Activated naive CD8-positive, alpha-beta T cell treated with anti-CD3 and anti-CD28 coated beads, Interleukin-2, amount 10 ng/mL, durations not matched to agents 7 days and 5 days (primary cell): ENCODE measurements at places on chromosomes 13 and 19. TPM values are rescaled to one million over a fixed set of nuclear protein-coding genes. Genes with fewer than 3 reads are reported as not detected.

Gene CYP2F1
- not detected for total RNA-seq

Gene PCDH17
- total RNA-seq = not detected

Gene ZDHHC20
- 78.9 TPM for total RNA-seq

Gene FUT6
- 0.75 TPM for total RNA-seq

- no peaks in the 10 kb centered on the region for H3K4me1 ChIP-seq
- H3K27me3 ChIP-seq = peaks cover 2% of the 10 kb centered on the region
- no peak for DNase-seq
- H3K4me3 ChIP-seq = no peak overlapping the region
- H3K27ac ChIP-seq = no peak overlapping the region
Observed at GRCh38 chr13:73131247-73131646, 72.4 kb downstream of the KLF5 start.

DNA sequence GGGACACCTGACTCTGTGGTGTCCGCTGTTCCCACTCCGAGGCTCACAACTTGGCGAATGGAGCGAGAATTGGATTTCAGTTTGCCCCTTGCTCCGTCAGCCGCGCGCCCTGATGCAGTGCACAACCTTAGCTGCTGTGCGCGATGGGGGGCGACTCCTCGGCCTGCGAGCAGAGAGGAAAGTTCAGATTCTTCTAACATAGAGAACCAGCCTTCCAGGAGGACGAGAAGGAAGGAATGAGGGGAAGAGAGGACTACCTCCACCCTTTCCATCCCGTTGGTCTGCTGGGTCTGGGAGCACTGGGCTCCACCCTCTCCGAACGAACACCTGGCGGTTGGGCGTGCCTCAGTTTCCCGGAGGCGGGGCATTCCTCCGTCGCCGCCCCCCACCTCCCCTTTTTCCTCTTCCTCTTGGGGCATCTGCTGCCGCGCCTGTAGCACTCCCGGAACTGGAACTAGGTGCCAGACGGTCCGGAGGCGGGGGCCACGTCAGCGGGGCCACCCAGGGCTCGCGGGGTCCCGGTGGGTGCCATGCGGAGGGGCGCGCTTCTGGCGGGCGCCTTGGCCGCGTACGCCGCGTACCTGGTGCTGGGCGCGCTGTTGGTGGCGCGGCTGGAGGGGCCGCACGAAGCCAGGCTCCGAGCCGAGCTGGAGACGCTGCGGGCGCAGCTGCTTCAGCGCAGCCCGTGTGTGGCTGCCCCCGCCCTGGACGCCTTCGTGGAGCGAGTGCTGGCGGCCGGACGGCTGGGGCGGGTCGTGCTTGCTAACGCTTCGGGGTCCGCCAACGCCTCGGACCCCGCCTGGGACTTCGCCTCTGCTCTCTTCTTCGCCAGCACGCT, at the start of gene KCNK6:
TSS of gene KCNK6 (plus strand) at position 425 of the 838 bp plus-strand sequence. CDS start at position 531, 106 bp downstream.
- peak within 1 kb of the TSS; percentile 73 for H3K27ac ChIP-seq
- peaks cover 6% of the 10 kb centered on the region for H3K36me3 ChIP-seq
- peaks cover 45% of the 10 kb centered on the region for H3K4me1 ChIP-seq
- peak within 1 kb of the TSS; percentile 88 for H3K4me3 ChIP-seq
- peak; percentile 69 for DNase-seq

DNA sequence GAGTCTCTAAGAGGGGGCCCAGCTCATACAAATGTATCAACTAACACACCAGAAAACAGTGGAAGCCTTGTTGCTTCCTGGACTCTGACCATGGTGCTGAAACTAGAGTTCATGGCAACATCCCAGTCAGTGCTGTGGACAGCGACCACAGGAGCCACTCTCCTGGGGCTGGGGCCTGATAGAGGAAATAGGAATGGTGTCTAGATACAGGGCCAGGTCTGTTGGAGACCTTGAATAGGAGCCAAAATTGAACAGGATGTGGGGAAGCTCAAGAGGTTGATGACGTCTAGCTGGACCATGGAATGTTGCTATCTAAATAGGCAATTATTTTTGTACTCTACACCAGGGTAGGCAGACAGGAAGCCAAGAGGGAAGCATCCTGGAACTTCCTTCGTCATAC, 21.7 kb downstream of the LILRB4 start:
- no peak for DNase-seq
- no peak overlapping the region for H3K27ac ChIP-seq
- H3K36me3 ChIP-seq = no peaks in the 10 kb centered on the region
- H3K27me3 ChIP-seq = peaks cover 16% of the 10 kb centered on the region

DNA sequence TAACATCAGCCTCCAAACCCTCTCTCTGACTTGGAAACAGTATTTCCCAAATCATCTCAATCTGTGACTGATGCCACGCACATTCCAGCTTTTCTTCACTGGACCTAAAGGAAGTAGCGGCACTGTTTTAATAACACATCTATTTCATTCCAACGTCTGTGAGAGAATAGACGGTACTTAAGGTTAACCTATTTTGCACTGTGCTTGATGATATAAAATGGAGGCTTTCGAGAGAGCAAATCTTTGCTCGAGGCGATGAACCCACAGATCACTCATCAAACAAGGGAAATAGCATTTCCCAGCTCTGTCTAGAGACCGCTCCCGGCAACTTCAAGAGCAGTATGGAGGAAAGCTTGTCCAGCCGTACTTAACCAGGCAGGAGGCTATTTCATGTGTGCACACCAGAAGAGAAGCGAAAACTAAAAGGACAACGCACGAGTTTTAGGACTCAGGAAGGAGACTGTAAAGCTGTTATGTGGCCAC, 2.9 kb downstream of the UBL3 start:
- H3K4me1 ChIP-seq = peaks cover 21% of the 10 kb centered on the region
- peak overlapping the region; percentile 95 for H3K4me3 ChIP-seq
- no peaks in the 10 kb centered on the region for H3K36me3 ChIP-seq
- H3K27ac ChIP-seq = peak overlapping the region; percentile 90

- H3K27ac ChIP-seq = no peak overlapping the region
- no peak overlapping the region for H3K4me3 ChIP-seq
- peaks cover 15% of the 10 kb centered on the region for H3K4me1 ChIP-seq
- no peaks in the 10 kb centered on the region for H3K27me3 ChIP-seq
Observed at GRCh38 chr13:110518571-110518970, 43.0 kb downstream of the RAB20 start.

GRCh38 chr13:94228763-94229162, 250.7 kb downstream of the DCT start:
- no peak overlapping the region for H3K27ac ChIP-seq
- H3K4me1 ChIP-seq = no peaks in the 10 kb centered on the region
- H3K4me3 ChIP-seq = no peak overlapping the region
- peaks cover 3% of the 10 kb centered on the region for H3K27me3 ChIP-seq
- H3K36me3 ChIP-seq = no peaks in the 10 kb centered on the region
- no peak for DNase-seq

GRCh38 chr19:49469828-49470614, 4.0 kb upstream of the FLT3LG start:
- no peaks in the 10 kb centered on the region for H3K27me3 ChIP-seq
- H3K4me3 ChIP-seq = peak overlapping the region; percentile 58
- H3K4me1 ChIP-seq = peaks cover 37% of the 10 kb centered on the region

- no peaks in the 10 kb centered on the region for H3K36me3 ChIP-seq
- H3K27me3 ChIP-seq = no peaks in the 10 kb centered on the region
- H3K4me3 ChIP-seq = no peak overlapping the region
Observed at GRCh38 chr13:86562866-86563265, 763.6 kb upstream of the SLITRK6 start.

DNA sequence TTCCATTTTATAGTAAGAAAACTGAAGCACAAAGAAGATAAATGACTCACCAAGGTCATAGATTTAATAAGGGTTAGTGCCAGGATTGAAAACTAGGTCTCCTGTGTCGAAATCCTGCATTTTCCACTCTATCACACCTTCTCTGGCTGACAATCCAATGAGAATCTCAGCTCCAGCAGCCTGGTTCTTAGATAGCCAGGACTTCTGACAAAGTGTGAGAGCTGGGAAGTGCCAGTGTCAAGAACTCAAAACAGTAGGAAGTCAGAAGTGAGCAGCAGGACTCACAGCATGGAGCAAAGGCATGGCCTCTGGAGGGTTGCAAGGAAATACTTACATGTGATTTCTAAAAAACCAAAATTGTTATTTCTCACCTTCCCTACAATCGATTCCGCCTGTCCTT, 24.3 kb downstream of the KCTD12 start:
- DNase-seq = no peak
- H3K27me3 ChIP-seq = peaks cover 13% of the 10 kb centered on the region
- no peaks in the 10 kb centered on the region for H3K4me1 ChIP-seq
- no peak overlapping the region for H3K27ac ChIP-seq
- peaks cover 1% of the 10 kb centered on the region for H3K36me3 ChIP-seq
- H3K4me3 ChIP-seq = no peak overlapping the region

DNA sequence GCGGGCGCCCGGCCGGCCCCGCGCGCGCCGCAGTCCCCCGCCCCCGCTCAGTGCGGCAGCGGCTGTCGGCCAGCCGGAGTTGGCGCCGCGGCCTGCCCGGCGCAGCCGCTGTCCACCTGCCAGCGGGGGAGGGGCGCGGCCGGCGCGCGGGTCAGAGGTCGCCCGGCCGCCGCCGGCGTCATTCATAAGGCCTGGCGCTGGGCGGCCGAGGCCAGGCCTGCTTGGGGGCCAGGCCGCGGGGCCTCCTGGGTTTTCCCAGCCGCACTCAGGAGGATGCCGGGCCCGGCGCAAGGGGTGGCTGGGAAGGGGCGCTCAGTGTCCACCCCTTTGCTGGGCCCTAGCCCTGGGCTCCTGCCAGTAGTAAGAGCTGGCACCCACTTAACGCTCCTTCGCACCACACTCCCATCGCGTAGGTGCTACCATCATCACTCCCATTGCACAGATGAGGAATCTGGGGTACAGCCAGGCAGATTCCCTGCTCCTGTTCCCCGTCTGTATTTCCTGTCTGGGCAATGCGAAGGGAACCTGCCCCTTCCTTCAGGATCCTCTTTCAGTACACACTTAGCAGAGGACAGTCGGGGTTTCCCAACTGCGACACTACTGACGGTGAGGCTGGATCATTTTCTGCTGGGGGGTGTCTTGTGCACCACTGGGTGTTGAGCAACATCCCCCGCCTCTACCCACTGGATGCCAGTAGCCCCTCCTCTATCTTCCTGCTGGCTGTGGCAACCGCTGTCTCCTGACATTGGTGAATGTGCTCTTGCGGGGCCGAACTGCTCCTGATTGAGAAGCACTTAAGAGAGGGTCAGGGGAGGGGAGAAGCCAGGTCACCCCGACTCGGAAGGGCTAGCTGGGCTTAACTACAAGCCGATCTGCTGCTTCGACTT, 846 bp upstream of the PRKACA start:
- no peaks in the 10 kb centered on the region for H3K27me3 ChIP-seq
- H3K36me3 ChIP-seq = peaks cover 4% of the 10 kb centered on the region
- peak; percentile 42 for DNase-seq
- peak overlapping the region; percentile 88 for H3K27ac ChIP-seq

DNA sequence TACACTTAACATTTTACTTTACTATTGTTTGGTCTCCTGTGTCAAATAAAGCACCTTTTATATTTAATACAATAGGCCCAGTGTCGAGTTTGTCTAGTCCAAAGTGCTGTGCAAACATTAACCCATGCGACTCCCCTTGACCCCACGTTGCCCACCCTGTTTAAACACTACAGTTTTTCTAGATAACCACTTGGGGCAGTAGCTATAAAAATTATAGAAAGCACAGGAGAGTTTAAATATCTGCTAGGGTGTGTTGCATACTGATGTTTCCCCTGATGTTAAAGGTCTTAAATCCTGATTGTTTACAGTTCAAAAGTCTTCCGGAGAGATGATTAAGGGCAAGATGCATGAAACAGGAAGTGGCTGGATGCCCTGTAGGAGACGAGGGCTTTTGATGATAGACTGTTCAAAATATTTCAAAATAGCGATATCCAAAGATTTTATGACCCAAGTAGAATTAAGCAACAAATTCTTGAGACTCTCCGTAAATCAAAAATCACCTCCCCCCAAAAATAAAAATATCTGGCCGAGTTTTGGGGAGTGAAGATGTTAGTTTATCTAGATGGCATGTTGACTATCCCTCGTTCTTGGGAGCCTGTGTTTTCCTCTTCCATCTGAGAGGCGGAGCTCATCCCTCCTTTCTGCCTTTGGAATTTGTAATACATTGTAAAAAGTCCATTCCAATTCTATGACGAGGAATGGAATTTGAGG, 167.1 kb downstream of the FGF9 start:
- no peak overlapping the region for H3K4me3 ChIP-seq
- H3K27me3 ChIP-seq = no peaks in the 10 kb centered on the region
- no peak overlapping the region for H3K27ac ChIP-seq
- H3K4me1 ChIP-seq = no peaks in the 10 kb centered on the region

- no peak overlapping the region for H3K27ac ChIP-seq
- no peaks in the 10 kb centered on the region for H3K36me3 ChIP-seq
- no peaks in the 10 kb centered on the region for H3K27me3 ChIP-seq
Observed at GRCh38 chr19:27901078-27901477, 1311.9 kb downstream of the UQCRFS1 start.

DNA sequence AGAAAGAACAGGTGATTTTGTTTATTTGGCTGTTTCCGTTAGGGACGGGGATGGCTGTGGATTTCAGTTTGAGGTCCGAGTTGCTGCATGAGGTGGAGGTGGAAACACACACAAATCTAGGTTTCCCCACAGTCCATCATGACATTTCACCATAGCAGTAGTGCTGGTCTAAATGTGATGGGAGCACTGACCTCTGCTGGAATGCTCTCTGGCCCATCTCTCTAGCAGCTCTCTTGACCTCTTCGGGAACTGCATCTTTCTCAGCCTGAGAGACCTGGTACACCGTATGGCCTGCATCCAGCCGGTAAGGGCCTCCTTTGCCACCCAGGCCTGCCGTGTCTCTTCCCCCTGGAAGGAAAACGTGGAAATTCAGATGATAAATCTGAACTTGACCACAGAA, 154.0 kb downstream of the RGCC start:
- no peak overlapping the region for H3K27ac ChIP-seq
- H3K4me3 ChIP-seq = no peak overlapping the region
- H3K27me3 ChIP-seq = no peaks in the 10 kb centered on the region
- no peaks in the 10 kb centered on the region for H3K4me1 ChIP-seq

DNA sequence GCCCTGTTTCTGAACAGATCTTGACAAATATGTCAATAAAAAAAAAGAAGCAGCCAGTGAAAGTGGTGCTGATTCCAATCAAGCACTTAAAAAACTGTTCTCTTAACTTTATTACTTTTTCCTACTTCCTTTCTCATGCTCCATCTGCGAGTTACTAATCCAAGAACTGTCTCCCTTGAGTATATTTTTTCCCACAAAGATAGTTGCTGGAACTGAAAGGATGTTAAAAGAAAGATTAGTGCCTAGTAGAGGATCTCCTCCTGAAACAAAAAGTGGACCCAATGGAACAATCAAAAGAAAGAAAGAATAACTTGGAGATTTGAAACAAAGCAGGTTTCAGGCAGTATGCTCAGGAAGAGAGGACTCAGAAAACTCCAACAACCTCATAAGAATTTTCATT, 1034.8 kb downstream of the PCDH17 start:
- no peaks in the 10 kb centered on the region for H3K27me3 ChIP-seq
- no peaks in the 10 kb centered on the region for H3K36me3 ChIP-seq
- no peaks in the 10 kb centered on the region for H3K4me1 ChIP-seq
- H3K27ac ChIP-seq = no peak overlapping the region
- DNase-seq = no peak
- no peak overlapping the region for H3K4me3 ChIP-seq

GRCh38 chr19:492091-492531, 4.2 kb upstream of the MADCAM1 start:
- H3K27ac ChIP-seq = no peak overlapping the region
- peaks cover 8% of the 10 kb centered on the region for H3K27me3 ChIP-seq
- no peak overlapping the region for H3K4me3 ChIP-seq
- DNase-seq = no peak
- H3K36me3 ChIP-seq = peaks cover 2% of the 10 kb centered on the region

GRCh38 chr13:88303605-88304004, 632.4 kb downstream of the SLITRK5 start:
- H3K27ac ChIP-seq = no peak overlapping the region
- H3K36me3 ChIP-seq = no peaks in the 10 kb centered on the region
- H3K27me3 ChIP-seq = no peaks in the 10 kb centered on the region
- H3K4me1 ChIP-seq = no peaks in the 10 kb centered on the region
